Neural crest cell (in vitro differentiated cells): ENCODE measurements at places on chromosomes 6 and 20. TPM values are rescaled to one million over a fixed set of nuclear protein-coding genes. Genes with fewer than 3 reads are reported as not detected.

DNA sequence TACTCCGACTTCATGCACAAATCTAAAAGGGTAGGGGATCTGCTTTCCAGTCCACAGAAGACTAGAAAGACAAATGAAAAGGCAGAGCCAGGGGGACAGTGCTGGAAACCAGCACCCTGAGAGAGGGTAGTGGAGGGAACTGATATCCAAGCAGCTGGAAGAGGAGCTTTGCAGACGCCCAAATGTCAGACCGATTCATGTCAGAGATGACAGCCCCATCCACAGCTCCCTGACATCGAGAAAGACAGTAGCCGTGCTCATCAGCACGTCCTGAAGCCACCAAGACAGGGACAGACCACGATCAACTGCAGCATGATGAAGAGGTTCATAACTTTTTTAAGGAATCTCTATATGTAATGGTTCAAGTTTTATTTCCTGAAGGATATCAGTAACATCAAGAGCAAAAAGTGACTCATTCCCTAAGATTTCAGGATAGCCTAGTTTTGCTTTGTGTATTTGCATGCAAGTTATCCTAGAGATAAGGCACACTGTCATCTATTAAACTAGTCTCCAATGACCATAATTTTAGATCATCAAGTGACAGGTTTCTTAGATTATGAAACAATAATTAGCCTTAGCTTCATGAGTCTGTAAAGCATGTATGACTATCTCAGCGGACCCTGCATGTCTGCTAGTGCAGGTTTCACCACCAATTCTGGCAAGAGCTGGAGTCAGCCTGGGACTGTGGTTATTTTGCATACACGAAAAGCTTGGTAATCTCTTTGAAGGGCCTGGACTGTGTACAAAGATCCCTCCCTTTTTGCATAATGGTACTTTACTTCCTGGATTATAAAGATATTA, 43.0 kb downstream of the PRDM1 start:
- no peaks in the 10 kb centered on the region for H3K27me3 ChIP-seq
- DNase-seq, result no peak
- H3K4me1 ChIP-seq, result no peaks in the 10 kb centered on the region
- H3K27ac ChIP-seq, result no peak overlapping the region

Gene GSTA1
- not detected in 2 replicates for total RNA-seq

Gene IMPG1
- total RNA-seq, result not detected in 2 replicates

GRCh38 chr20:64062276-64062595, 762 bp upstream of the TCEA2 start:
- H3K4me3 ChIP-seq, result peak overlapping the region; percentile 96
- H3K36me3 ChIP-seq, result no peaks in the 10 kb centered on the region
- peaks cover 2% of the 10 kb centered on the region for H3K27me3 ChIP-seq
- DNase-seq, result no peak

Gene ELOVL2
- total RNA-seq, result 12.8 and 13.8 TPM in 2 replicates

- H3K4me1 ChIP-seq, result no peaks in the 10 kb centered on the region
- no peak overlapping the region for H3K27ac ChIP-seq
- no peak overlapping the region for H3K4me3 ChIP-seq
- DNase-seq, result no peak
- no peaks in the 10 kb centered on the region for H3K27me3 ChIP-seq
These were observed 44.0 kb upstream of the TRAM2 start for GRCh38 chr6:52620906-52621190.

DNA sequence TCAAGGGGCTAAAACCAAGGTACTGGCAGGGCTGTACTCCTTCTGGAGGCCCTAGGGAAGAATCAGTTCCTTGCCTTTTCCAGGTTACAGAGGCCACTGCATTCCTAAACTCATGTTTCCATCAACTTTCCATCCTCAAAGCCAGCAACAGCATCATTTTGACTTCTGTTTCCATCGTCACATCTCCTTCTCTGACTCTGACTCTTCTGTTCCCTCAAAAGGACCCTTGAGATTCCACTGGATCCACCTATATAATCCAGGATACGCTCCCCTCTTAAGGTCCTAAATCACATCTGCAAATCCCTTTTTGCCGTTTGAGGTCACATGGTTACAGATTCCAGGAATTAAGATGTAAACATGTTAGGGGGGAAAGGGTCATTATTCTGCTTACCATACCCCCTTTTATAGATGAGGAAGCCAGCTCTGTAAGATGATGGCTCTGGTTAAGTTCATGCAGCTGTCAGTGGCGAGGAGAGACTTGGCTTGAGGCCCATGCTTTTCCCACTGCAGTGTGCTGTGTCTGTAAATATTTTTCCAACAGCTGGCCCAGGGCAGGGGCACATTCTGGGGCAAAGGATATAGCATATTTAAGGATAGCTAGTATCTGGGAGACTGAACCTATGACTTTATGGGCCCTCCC, 114.6 kb downstream of the TNFRSF21 start:
- no peaks in the 10 kb centered on the region for H3K36me3 ChIP-seq
- H3K27ac ChIP-seq, result no peak overlapping the region
- no peaks in the 10 kb centered on the region for H3K4me1 ChIP-seq

GRCh38 chr6:52176550-52176949, 9.6 kb upstream of the IL17A start:
- no peaks in the 10 kb centered on the region for H3K27me3 ChIP-seq
- no peaks in the 10 kb centered on the region for H3K4me1 ChIP-seq
- no peaks in the 10 kb centered on the region for H3K36me3 ChIP-seq
- H3K4me3 ChIP-seq, result no peak overlapping the region
- H3K27ac ChIP-seq, result no peak overlapping the region

DNA sequence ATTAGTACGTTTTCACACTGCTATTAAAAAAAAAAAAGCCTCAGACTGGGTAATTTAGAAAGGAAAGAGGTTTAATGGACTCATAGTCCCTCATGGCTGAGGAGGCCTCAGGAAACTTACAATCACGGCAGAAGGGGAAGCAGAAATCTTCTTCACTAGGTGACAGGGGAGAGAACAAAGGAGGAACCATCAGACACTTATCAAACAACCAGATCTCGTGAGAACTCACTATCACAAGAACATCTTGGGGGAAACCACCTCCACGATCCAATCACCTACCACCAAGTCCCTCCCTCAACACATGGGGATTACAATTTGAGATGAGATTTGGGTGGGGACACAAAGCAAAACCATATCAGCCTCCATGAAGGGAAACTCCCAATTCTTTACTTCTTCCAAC, 85.2 kb upstream of the MAFB start:
- H3K27me3 ChIP-seq, result peaks cover 3% of the 10 kb centered on the region
- no peaks in the 10 kb centered on the region for H3K36me3 ChIP-seq
- DNase-seq, result no peak
- no peak overlapping the region for H3K4me3 ChIP-seq
- no peaks in the 10 kb centered on the region for H3K4me1 ChIP-seq

Gene ANKEF1
- 3.7 and 3.8 TPM in 2 replicates for total RNA-seq

Gene TNFRSF6B
- total RNA-seq, result not detected in 2 replicates

Gene ZNF334
- 21.0 and 21.4 TPM in 2 replicates for total RNA-seq

Gene EMILIN3
- total RNA-seq, result 6.9 and 7.5 TPM in 2 replicates

DNA sequence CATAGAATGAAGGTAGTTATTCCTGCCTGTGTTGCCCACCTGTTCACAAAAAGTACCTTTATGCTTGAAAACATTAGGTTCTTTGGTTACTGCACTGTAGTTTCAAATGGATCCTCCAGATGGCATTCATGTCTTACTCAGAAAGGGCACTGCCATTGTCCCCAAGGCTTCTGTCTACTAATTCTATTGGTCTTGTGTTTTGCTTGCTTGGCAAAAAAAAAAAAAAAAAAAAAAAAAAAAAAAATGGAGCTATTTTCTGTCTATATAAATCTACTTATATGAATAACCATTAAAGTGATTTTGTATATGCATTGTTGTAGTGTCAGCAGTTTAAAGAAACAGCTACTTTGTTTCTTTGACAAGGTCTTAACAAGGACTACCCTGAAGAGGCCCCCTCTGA, 12.7 kb upstream of the EFHC1 start:
- H3K27ac ChIP-seq, result no peak overlapping the region
- H3K4me3 ChIP-seq, result no peak overlapping the region
- no peaks in the 10 kb centered on the region for H3K27me3 ChIP-seq
- DNase-seq, result no peak
- H3K36me3 ChIP-seq, result peaks cover 2% of the 10 kb centered on the region

Gene SLC24A3
- 0.27 and 0.51 TPM in 2 replicates for total RNA-seq

- H3K36me3 ChIP-seq, result peaks cover 38% of the 10 kb centered on the region
- H3K27me3 ChIP-seq, result no peaks in the 10 kb centered on the region
- no peaks in the 10 kb centered on the region for H3K4me1 ChIP-seq
- H3K27ac ChIP-seq, result no peak overlapping the region
- DNase-seq, result no peak
These were observed 16.7 kb downstream of the SCUBE3 start for GRCh38 chr6:35230498-35230897.

Gene PLN
- total RNA-seq, result not detected in 2 replicates

- H3K27me3 ChIP-seq, result no peaks in the 10 kb centered on the region
- peak overlapping the region; percentile 31 for H3K4me3 ChIP-seq
- H3K36me3 ChIP-seq, result peaks cover 6% of the 10 kb centered on the region
These were observed 11.7 kb downstream of the SFT2D1 start for GRCh38 chr6:166330612-166331011.

- H3K36me3 ChIP-seq, result no peaks in the 10 kb centered on the region
- no peak for DNase-seq
These were observed 178.8 kb upstream of the BTBD3 start for GRCh38 chr20:11738852-11739251.

Gene SYNJ2
- 2.9 TPM in 2 replicates for total RNA-seq

DNA sequence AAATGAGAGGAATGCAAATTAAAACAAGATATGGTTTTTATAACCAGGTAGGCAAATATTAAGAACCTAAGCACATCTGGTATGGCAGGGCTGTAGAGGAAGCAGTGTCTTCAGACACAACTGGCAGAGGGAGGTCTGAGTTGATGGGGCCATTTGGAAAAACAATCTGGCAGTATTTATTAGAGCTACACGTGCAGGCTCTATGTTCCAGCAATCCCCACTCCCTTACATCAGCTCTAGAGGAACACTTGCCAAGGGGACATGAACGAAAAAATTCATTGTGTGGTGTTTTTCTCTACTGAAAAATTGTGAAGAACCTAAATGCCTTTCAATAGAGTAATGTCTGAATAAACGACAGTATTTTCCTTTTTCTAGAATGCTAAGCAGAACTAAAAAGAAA, 111.6 kb upstream of the EDN1 start:
- H3K4me1 ChIP-seq, result no peaks in the 10 kb centered on the region
- H3K36me3 ChIP-seq, result no peaks in the 10 kb centered on the region
- H3K4me3 ChIP-seq, result no peak overlapping the region
- no peak overlapping the region for H3K27ac ChIP-seq
- H3K27me3 ChIP-seq, result no peaks in the 10 kb centered on the region

Gene RAET1L
- total RNA-seq, result not detected in 2 replicates

- no peak for DNase-seq
- H3K27me3 ChIP-seq, result no peaks in the 10 kb centered on the region
- H3K27ac ChIP-seq, result peak overlapping the region; percentile 29
- no peaks in the 10 kb centered on the region for H3K4me1 ChIP-seq
- no peak overlapping the region for H3K4me3 ChIP-seq
- H3K36me3 ChIP-seq, result peaks cover 6% of the 10 kb centered on the region
These were observed 318.0 kb downstream of the RFPL4B start for GRCh38 chr6:112665114-112665513.

DNA sequence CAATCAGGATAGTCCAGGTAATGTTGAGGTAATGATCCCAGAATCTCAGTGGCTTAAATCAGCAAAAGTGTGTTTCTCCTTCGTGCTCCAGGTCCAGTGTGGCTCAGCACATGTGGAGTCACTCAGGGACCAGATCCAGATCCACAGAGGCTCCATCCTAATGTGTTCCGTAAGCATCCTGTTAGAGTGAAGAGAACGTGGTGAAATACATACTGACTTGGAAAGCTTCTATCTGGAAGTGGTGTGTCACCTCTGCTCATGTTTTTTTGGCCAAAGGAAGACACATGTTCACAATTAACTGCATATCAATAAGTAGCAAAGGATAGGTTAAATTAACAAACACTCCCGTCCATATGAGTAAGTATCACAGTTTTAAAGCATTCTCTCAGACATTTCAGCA, 26.8 kb upstream of the PREP start:
- no peaks in the 10 kb centered on the region for H3K36me3 ChIP-seq
- H3K4me3 ChIP-seq, result no peak overlapping the region
- no peak for DNase-seq
- H3K27ac ChIP-seq, result no peak overlapping the region

DNA sequence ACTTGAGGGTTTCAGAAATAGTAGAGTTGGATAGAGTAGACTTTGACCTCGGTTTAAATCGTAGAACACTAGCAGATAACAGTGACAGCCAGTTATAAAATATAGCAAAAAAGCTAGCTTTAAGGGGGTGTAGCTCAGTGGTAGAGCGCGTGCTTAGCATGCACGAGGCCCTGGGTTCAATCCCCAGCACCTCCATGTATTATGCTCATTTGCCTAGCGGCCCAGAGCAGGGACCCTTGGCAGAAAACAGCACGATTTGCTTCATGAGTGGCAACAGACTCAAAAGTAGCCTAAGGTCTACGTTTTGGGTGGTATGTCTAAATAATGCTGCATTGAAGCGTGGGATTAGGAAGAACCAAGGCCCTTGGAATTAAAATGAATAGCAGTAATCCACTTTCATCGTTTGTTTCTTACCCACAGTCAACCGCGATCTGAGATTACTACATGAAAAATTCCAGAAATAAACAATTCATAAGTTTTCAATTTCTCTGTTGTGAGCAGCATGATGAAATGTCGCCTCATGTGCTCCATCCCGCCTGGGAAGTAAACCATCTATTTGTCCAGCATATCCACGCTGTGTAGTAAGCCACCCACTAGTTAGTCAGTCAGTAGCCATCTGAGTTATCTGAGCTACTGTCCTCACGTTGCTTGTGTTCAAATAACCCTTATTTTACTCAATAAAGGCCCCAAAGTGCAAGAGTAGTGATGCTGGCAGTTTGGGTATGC, 184.9 kb downstream of the GPX5 start:
- H3K4me1 ChIP-seq, result peaks cover 12% of the 10 kb centered on the region
- DNase-seq, result no peak
- H3K36me3 ChIP-seq, result peaks cover 11% of the 10 kb centered on the region
- peak overlapping the region; percentile 86 for H3K4me3 ChIP-seq

DNA sequence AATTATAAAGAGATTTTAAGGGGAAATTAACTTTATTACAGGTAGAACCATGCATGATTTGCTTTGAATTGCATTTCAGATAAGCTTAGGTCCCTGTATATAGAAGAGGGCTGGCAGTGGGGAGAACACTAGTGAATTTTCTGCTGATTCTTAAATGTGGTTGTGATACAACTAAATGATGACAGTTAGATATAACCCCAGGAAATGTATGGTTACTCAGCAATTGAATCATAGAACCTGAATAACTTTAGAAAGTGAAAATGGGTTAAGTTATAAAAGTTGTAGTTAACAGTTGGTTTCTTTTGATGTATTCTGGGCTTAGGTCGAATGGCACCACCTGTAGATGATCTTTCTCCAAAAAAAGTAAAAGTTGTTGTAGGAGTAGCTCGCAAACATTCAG, 70.1 kb downstream of the PHF3 start:
- peaks cover 6% of the 10 kb centered on the region for H3K4me1 ChIP-seq
- no peak overlapping the region for H3K4me3 ChIP-seq
- H3K27ac ChIP-seq, result no peak overlapping the region
- no peaks in the 10 kb centered on the region for H3K27me3 ChIP-seq

Gene BPI
- total RNA-seq, result not detected in 2 replicates

DNA sequence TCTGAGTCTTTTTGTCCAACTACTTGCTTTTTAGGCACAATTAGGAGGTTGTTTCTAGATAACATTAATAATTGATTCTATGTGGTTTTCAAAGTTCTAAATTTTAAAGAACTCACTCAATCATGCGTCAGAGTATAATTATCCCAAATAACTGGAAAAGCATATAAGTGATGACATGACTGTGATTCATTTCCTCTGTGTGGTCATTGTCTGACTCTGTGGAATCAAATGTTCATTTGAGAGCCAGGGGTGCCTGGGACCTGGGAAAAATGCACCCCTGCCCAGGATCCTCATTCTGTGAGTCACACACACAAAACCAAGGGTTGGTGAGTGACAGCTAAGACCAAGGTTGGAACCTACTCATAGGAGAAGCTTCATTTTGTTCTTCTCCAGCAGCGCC, 127.1 kb upstream of the MLIP start:
- DNase-seq, result no peak
- H3K4me1 ChIP-seq, result peaks cover 6% of the 10 kb centered on the region
- peaks cover 5% of the 10 kb centered on the region for H3K27me3 ChIP-seq

Gene PREX1
- total RNA-seq, result 72.4 and 73.7 TPM in 2 replicates
